ENCODE measurements at places on chromosomes 4 and X.

GRCh38 chr4:74258963-74259362, 49.3 kb upstream of the EPGN start:
- no peak for DNase-seq

GRCh38 chr4:73709451-73710033, 30.8 kb upstream of the CXCL8 start:
- DNase-seq: no peak

- no peak for DNase-seq
These were observed 580.0 kb downstream of the GALNTL6 start for GRCh38 chr4:172393220-172393619.

- no peak for DNase-seq
These were observed 33.7 kb downstream of the GASK1B start for GRCh38 chr4:158139086-158139485.

DNA sequence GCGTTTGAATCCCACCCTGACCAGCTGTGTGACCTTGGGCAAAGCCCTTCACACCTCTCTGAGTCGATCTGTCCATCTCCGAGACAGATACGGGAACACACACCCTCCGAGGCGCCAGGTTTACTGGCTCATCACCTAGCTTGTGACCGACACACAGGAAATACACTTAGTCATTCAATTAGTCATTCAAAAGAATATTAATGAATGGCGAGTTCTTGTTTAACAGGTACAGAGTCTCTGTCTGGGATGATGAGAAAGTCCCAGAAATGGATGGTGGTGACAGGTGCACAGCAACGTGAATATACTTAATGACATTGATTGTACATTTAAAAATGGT, 80.6 kb downstream of the PPP2R2C start:
- DNase-seq: no peak

DNA sequence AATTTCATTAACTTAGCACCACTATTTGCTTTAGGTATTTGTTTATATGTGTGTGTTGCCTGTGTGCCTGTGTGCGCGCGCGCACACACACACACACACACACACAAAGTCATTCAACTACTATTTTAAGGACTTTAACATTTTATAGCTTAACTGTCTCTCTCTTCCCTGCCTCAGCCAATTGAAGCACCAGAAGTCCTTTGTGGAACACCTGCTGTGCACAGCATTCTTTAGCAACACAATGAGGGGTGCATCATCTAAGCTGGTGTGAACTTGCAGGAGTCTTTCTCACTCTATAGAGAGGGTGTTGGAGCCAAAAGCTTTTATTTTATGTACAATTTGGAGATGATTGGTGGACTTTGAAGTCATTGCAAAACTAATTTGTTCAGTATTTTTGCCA, 31.3 kb downstream of the SLIT2 start:
- DNase-seq: no peak

- DNase-seq: no peak
These were observed 18.8 kb upstream of the METAP1 start for GRCh38 chr4:98976716-98977115.

DNA sequence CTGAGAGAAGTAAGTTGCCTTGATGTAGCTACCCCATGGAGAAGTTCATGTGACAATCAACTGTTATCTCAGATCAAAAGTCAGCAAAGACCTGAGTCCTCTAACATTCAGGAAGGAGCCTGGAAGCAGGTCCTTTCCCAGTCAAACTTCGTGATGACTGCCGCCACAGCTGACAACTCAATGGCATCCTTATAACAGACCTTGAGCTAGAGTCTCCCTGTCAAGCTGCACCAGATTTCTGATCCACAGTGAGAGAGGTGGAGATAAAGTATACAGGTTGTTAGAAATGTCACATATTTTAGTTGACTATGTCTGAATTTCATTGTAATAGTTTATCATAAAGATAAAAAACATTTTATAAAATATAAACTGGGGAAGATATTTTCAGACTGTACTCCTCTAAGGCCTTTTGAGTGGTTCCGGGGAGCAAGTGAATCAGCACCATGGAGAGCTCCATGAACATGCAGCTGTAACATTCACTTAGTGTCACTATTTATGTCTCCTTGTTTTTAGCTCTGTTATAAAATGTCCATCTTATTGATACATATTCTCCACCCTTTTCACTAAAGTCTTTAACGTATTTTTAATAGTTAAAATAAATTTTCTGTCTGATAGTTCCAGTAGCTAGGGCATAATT, 1653.5 kb upstream of the AGA start:
- no peak for DNase-seq

DNA sequence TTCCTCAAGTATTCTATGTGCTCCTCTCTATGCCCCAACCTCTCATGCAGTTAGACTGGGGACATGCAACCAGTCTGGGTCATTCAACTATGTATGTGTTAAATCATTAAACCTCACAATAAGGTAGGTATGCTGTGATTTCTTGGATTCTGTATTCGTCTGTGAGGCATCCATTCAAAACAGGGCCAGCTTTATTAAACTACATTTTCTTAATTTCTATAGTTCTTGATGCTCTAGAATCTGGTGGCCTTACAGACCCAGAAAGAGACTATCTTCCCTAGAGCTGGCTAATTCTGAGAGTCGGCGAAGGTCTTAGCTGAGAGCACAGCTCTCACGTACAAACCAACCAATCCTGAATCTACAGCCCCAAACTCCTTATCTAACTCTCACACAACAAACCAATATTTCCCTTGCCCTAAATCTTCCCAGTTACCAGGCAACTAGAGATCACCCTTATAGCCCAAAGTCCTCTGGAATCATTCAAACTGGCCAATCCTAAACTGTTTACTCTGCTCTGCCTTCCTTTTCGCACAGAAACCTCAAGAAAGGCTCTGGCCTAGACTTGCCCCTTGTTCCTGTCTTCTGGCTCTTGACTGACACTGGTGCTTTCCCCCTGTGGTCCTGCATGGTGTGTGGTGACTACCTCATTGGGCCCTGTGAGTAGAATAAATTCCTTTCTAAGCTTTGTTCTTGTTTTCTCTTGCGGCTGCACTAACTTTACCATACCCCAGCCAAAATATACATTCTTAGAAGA, 203.5 kb upstream of the TET2 start:
- DNase-seq: no peak

DNA sequence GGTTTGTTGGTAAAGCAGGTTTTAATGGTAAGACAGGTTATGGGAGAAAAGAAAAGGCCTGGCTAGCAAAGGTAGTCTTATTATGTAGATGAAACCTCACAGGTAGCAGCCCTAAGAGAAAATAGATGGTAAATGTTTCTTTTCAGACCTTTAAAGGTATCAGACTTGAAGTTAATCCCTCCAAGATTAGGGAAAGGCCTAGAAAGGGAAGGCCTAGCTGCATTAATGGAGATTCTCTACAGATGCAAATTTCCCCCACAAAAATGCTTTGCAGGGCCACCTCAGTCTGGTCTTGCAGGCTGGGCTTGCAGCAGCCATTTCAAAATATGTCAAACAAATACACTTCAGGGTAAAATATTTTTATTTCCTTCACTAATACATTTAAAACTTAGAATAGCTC, 1410.6 kb downstream of the RPA4 start:
- DNase-seq: no peak

- DNase-seq: no peak
These were observed 48.5 kb upstream of the PABPC1L2A start for GRCh38 chrX:73127700-73128241.

- DNase-seq: no peak
These were observed 45.5 kb downstream of the PPP1R2C start for GRCh38 chrX:42732506-42732905.

DNA sequence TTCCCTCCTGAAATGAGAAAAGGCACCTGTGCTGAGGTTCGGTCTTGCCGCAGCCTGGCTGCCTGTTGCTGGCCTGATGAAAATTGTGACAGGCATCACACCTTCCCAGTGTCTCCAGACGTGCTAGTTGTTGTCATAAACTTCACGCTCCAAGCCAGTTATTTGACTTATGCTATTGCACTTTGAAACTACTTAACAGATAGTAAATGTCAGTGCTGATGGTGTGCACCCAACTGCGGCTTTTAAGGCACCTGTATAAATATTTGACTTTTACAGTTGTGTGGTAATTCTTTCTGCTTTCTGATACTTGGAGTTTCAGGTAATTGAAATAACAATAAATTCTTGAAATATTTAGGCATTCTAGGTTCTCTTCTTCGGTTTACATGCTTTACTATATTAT, 1.8 kb downstream of the WWC2 start:
- DNase-seq: no peak

- no peak for DNase-seq
These were observed 167.8 kb upstream of the FAM241A start for GRCh38 chr4:111977419-111977965.

- DNase-seq: peak; percentile 0
These were observed 58.2 kb upstream of the ZNF157 start for GRCh38 chrX:47311932-47312774.

DNA sequence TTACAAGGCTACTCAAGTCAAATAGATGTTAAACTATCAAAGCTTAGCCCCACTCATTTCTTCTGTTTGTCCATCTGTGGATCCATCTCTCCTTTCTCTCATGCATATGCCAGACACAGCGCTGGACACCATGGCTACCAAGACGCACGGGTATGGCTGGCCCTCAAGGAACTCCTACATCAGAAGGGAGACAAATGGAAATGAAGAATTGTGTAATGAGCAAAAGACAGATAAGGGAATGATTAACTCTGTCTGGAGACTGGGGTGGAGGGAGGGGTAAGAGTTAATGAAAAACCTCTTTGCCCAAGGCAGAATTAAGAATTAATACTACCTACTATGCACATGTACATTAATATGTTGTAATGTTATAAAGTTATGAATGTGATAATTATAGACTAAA, 88.1 kb downstream of the MGST2 start:
- DNase-seq: no peak
